ENCODE measurements at places on chromosomes 3 and 15.

DNA sequence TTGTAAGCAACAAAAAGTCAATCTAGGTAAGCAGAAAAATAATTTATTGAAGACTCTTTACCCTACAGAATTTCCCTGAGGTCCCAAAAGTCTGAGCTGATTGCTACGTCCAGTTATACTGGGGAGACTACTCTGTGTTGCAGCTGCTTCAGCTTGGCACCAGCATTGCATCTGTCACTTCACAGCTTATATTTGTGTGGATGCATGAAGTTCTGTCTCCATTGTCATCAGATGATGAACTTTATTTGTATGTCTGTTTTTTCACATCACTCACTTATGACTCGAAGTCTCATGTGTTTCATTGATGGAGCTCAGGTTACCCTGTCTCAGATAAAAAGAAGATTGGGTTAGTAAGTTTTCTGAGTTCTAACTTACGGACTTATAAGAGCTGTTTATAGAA, 75.3 kb upstream of the LRRFIP2 start:
- DNase-seq: no peak

DNA sequence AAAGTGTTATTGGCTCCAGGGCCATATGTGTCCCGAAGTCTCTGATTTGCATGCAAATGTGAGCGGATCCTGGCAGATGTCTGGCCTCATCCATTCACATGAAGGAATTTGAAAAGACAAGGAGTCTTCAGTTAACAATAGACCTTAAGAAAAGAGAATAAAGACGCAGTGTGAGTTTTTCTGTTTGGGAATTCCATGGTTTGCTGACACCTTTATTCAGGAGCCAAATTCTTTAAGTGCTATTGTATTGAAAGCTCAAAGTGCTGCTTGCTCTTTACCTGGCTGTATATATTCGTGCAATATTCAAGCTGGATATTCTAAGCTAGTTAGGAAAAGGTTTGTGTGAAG, 2.2 kb downstream of the LRRN1 start:
- no peak for DNase-seq

GRCh38 chr15:51874751-51875644, 45.5 kb downstream of the TMOD3 start:
- no peak for DNase-seq

GRCh38 chr3:173268781-173269180, 127.7 kb upstream of the SPATA16 start:
- DNase-seq: no peak

GRCh38 chr3:124964387-124964786, 29.8 kb upstream of the MUC13 start:
- no peak for DNase-seq

DNA sequence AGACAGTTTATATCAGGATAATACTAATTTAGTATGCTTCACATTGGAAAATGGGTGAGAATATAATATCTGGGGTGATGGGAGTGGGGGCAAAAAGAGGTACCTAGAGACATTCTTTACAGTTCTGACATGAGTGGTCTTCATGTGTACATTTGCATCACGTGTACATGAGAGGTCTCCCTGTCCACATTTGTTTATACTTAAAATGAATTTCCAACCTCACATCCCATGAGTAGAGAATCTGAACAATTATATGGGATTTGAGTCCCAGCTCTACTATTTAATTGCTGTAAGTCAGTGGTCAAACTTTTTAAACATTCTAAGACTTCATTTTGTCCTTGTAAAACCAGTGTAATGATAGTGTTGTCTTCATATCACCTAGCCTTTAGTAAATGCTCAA, 408.4 kb downstream of the NAALADL2 start:
- DNase-seq: no peak

- no peak for DNase-seq
Observed at GRCh38 chr3:147387885-147388699, 18.3 kb downstream of the ZIC4 start.

- DNase-seq: no peak
Observed at GRCh38 chr3:71310359-71310979, 273.1 kb downstream of the FOXP1 start.

GRCh38 chr15:22989576-22990477, 9.7 kb upstream of the CYFIP1 start:
- DNase-seq: no peak

DNA sequence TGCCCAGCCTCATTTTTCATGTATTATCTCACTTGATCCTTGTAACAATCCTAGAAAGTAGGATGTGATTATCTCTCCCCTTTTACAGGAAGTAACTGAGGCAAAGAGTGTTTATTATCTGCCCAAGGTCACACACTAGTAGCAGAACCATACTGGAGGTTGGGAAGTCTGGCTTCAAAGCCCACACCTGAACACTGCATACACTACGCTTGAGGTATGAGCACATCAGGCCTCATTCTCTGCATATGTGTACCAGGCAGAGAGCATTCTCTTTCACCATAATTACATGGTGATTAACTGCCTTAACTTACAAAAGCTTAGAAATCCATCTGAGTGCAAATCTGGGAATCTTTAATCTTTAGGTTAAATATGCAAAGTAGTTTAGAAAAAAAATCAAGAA, 361.8 kb downstream of the MFSD1 start:
- no peak for DNase-seq

- DNase-seq: no peak
Observed at GRCh38 chr3:149128821-149129220, 617 bp upstream of the HPS3 start.

DNA sequence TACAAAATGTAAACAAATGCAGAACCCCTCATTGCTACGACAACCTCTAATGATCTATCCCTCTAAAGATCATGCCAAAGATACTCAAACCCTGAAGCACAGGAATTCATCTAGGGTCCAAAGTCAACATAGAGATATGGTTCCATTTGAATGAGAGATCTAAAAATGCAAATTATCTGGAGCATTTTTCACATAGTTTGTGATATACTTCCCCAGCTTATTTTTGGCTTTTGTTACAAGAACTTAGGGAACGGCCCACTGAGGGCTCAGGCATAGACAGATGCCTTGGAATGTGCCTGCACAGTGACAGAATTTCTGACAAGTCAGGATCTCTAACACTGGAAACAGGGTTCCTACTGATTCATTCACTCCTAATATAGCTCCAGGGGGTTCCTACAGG, 258.9 kb upstream of the THBS1 start:
- no peak for DNase-seq

Data from GM12878 (cell line).